NCI-H1092 (cell line): ENCODE measurements at places on chromosomes 5 and 9.

DNA sequence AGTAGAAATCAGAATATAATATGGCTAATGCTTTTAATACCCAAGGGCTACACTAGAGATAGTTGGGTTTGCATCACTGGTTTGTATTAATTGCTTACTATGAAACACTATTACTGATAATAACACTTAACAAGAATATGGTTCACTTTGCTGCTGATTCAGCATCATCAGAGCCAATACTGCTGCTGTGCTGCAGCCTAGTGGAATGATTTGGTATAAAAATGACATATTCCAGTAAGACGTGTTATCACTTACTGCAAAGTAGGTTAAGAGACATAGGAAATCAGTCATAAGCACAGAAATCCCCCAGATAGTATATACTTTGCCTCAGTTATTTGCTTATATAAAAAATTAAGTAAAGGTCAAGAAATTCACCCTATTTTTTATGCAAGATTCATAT lies 2.8 kb downstream of the CDH10 start:
- DNase-seq = peak; percentile 15

DNA sequence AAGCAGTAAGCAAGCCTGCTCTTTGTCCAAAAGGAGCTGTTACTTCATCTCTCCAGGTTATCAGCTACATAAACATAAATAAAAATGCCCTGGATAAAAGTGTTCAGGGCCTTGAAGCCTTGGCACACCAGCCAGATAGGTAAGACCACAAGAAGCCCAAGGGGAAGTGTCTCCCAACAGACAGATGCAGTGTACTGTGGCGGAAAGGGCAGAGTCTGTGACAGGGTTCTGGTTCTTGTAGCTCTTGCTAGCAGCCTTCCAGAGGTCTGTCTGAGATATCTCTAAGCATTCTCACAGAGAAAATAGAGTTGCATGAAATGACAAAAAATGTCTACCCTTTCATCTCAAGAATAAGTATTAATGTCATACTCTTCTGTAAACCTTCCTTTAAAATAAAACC lies 30.1 kb downstream of the ISOC1 start:
- no peak for DNase-seq

DNA sequence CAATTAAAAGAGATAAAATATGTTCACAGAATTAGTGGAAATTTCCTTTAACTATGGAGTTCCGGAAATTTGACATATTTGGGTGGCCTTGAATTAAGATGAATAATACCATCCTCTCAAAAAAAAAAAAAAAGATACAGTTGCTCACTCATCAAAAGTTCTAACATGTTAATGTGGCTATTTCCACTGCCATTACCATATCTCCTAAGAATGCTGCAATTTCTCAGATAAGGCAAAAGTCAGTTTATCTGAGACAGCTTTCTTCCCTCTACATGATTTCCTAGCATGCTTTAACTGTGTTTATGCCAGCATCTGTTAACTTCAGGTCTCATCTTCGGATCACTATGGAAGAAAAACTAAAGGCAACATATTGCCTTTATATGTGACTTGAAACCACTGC lies 2.6 kb downstream of the FASTKD3 start:
- DNase-seq = no peak

GRCh38 chr5:124865066-124865465 lies 118.6 kb upstream of the ZNF608 start:
- DNase-seq = no peak

- DNase-seq = no peak
Measured at GRCh38 chr5:87392801-87393200, 19.9 kb downstream of the CCNH start.

GRCh38 chr5:106415541-106415940 lies 1255.2 kb downstream of the EFNA5 start:
- no peak for DNase-seq

GRCh38 chr5:87137283-87137682 lies 130.4 kb upstream of the RASA1 start:
- DNase-seq = no peak
